Stimulated activated CD8-positive, alpha-beta memory T cell treated with anti-CD3 and anti-CD28 coated beads, Interleukin-2, amount 100 ng/mL, for 48 hours (primary cell): ENCODE measurements at places on chromosomes 16 and 17.

GRCh38 chr16:997440-998051 is 16.0 kb downstream of the SOX8 start:
- DNase-seq: no peak

- no peak for DNase-seq
Measured at GRCh38 chr17:80980397-80981061, 11.1 kb upstream of the CHMP6 start.

DNA sequence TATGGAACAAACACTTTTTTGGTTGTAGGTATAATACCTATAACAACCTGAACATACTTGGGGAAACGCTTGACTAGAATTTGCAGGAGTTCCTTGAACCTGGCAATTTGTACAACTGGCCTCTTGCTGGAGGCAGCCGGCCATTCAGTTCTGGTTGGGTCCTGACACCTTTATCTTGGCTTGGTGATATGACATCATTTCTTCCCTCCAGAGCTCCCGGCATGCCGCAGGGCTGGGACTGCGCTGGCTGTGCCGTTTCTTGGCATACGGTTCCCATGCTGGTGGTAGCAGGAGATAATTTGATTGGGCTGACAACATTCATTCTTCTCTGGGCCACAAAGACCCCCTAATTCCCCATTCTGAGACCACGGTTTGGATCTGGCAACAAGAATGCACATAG is 87.5 kb downstream of the ASIC2 start:
- no peak for DNase-seq

DNA sequence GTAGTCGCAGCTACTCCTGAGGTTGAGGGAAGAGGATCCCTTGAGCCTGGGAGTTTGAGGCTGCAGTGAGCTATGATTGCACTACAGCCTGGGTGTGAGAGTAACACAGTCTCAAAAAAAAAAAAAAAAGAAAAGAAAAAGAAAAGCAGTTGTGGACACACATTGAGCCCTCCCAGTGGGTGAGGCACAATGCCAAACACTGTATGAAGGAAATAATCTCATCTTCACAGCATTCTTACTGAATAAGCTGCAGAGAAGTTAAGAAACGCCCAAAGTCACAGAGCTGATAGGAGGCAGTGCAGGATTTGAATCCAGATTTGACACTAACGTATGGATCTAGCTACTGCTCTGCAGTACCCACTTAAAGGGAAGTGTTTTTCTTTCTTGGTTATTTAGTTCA is 5.9 kb upstream of the LYZL6 start:
- no peak for DNase-seq

DNA sequence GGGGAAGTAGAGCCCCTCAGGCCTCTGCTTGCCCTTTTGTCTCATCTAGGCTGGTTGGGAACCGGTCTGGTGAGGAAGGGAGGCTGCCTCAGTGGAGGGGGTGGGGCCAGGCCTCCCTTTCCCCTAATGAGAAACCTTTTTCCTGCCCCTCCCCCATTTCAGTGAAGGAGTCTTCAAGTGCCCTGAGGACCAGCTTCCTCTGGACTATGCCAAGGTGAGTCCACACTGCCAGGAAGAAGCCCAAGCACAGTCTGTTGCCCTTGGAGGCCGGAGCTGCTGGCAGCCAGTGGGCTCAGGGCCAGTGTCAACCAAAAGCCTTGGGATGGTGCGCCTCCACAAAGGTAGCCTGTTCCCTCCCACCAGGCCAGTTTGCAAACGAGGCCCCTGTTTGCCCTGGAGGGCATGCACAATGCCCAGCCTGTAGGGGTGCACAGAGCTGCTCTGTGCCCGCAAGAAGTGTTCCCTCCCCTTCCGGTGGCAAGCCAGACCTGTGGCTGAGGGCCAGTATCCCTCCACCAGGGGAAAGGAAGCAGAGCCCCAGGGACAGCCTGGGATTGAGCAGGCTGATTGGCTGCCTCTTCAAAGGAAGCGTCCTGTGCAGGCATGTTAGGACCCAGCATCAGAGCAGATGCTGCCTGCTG is 3.4 kb downstream of the TRAF4 start:
- DNase-seq: no peak

DNA sequence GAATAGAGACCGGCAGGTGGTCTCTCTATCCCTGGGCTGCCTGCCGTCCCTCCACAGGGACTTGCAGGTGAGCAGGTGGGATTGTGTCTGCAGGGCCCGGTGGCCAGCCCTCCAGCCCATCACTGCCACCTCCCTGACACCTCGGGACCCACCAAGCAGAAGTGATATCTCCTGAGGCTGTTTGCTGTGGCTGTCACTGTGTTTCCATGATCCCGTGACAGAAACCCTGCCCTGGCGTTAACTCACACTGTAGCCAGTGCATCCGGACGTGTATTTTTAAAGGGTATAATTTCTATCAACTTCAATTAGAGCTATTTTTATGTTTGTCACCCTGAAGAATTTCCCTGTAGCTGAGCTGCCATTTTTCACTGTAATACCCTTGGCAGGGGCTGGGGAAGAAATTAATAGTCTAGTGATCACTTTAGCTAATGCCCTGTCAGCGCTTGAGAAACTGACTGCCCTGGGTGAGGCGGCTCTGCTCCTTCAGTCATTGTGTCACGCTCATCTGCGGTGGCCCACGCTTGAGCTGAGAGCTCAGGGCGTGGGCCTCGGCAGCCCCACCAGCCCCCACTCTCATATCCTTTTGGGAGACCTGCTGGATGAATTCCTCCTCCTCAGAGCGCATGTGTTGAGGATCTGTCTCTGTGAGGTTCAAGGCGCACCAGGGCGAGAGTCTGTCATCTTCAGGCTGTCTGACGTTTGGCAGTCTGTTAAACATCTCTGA is 229.9 kb upstream of the CIBAR2 start:
- DNase-seq: no peak

DNA sequence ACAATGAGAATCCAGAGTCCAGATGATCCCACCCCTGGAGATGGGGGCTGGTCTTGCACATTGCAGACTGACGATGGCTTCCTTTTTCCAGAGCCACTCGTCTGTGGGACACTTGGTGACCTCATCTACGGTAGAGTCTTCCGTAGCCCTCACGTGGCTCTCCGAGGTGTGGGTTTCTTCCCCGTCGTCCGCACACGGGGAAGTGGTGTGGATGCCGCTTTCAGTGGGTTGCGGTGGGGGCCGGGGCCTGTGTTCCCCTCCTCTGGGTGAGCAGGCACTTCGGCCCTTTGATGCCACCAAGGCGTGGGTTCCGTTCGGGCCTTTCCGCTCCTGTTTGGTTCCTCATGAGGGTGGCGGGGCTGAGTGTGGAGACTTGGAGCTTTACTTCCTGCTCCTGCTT is 21.4 kb downstream of the BAIAP2 start:
- no peak for DNase-seq

DNA sequence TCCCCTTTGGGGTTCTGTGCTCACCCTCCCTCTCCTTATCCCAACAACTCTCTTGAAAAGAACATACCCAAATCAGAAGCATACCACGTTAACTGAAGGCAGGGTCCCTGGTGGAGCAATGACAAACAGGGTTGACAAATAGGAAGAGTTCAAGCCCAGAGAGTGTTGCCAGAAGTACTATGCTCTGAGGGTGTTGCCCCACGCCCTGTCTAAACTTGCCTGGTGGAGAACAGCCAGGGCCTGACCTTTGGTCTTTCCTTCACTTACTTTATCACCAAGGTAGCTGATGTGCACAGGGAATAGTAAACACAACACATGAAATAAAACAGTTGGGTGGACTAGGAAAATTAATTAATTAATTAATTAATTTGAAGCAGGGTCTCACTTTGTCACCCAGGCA is 23.3 kb downstream of the ZNF75A start:
- DNase-seq: no peak

GRCh38 chr16:11639925-11640899 is 28.0 kb upstream of the SNN start:
- no peak for DNase-seq

DNA sequence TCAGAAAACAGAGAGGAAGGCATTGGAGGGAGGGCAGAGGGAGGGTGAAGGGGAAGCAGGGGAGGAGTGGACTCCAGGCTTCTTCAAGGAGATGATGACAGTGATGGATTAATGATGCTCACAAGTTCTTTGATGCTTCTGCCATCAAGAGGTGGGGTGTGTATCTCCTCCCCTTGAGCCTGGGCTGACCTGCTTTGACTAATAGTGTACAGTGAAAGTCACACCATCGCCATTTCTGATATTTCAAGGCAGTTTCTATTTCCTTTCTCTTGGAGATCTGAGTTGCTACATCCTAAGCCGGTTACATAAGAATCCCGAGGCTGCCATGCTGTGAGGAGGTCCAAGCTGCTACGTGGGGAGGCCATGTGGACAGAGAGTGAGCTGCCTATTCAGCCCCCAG is 312.5 kb downstream of the MAF start:
- DNase-seq: no peak

- DNase-seq: peak; percentile 34
Measured at GRCh38 chr17:40909351-40909750, 24.3 kb upstream of the KRT20 start.

DNA sequence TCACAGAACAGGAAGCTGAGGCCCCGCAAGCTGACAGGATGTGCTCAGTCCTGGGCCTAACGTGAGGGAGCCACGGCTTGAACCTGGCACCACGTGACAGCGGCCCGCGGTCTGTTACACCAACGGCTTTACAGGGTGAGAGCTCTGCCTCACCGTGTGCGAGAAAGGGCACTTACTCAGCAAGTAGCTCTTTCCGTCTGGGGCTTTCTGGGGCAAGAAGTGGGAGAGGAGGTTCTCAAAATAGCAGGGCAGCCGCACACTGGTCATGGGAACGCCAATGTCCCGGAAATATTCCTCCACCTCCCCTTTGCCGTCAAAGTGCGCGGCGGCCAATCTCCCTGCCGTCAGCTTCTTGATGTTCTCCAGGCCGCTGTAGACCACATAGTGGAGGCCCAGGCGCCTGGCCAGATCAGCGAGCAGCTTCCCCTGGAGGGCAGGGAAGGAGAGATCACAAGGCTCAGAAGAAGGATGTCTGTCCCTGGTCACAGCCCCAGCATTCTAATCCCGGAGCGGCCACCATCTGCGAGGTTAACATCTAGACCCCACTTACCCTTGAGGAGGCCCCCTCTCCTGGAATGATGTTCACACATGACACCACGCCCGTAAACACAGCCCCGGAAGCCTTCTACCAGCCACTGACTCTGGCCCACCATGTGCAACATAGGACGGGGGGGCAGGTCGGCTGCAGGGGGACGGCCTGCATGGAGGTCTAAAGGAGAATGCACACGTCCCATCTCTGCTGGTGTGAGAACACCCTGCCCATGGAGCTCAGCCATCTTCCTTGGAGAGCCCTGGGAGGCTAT is 8.2 kb downstream of the NMRAL1 start:
- DNase-seq: peak; percentile 45

GRCh38 chr17:21373036-21373435 is 3.1 kb upstream of the KCNJ12 start:
- DNase-seq: no peak

- no peak for DNase-seq
Measured at GRCh38 chr16:31430380-31431052, 2.4 kb upstream of the COX6A2 start.

DNA sequence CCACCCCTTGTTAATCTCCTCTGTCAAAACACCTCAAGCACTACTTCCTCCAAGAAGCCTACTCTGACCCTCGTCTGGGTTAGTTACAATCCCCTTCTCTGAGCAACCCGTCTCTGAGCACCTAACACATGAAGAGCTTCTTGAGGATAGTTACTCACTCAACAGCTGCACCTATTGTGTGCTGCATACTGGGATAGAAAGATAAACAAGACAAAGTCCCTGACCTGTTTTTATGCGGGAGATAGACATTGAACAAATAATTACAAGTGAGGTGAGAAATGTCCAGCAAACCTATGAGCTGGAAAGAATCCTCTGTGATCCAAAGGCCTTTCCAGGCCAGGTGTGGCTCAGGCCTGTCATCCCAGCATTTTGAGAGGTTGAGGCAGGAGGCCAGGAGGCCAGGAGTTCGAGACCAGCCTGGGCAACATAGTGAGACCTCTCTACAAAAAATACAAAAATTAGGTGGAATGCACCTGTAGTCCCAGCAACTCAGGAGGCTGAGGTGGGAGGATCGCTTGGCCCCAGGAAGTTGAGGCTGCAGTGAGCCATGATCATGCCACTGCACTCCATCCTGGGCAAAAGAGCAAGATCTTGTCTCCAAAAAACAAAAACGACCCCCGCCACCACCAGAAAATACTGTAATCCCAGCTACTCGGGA is 5.5 kb upstream of the ZNF771 start:
- no peak for DNase-seq

DNA sequence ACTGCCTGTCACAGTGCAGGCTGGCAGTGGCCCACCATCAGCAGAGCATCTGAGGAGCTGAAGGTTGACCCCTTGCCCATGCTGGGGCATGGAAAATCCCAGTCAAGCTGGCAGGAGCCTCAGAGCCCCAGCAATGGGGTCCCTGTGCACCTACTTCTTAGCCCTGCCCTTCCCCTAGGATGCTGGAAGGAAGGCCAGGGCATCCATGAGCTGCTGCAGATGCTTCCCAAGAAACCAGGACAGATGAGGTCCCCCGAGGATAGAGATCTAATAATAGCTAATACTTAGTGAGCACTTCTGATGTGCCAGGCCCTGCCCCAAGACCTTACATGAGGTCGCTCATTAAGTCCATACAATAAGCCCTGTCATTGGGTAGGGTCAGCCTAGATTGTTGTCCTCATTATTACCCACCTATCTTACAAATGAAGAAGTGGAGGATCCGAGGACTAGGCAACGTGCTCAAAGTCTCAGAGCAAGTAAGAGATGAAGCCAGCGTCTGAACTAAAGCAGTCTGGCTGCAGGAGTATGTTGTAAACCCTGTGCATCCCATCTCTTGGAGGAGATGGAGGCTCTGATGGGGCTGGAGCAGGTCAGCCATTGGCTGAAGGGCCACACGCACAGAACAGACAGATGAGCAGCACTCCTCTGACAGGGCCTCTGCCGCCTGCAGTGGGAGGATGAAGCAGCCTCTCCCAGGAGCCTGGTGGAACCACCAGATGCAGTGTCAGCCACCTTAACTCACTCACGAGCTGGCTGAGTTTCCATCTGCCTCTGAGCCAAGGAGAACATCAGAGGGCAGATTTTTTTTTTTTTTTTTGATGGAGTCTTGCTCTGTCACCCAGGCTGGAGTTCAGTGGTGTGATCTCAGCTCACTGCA is 175.4 kb downstream of the WSCD1 start:
- DNase-seq: no peak

GRCh38 chr17:46820592-46821450 is 2.3 kb upstream of the WNT3 start:
- DNase-seq: no peak

- DNase-seq: no peak
Measured at GRCh38 chr16:4692460-4693295, 684 bp upstream of the NUDT16L1 start.

- no peak for DNase-seq
Measured at GRCh38 chr16:50610331-50611262, 62.4 kb downstream of the NKD1 start.

DNA sequence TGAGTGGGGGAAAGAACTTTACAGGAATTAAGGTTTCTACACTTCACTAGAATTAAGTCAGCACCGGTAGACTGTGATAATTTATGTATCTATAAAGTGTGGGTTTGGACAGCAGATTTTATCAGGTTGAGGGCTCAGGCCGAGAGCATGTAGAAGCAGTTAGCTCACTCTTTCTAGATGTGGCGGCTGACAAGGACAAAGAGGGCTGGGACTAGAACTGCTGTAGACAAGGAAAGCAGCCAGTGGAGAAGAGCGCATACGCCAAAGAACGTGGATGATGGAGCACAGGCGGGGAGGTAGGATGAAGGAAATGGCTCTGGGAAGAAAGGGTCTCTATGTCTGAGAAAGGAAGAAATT is 504 bp upstream of the GOSR1 start:
- DNase-seq: no peak
